ENCODE measurements at places on chromosomes 3 and 15.
A peak's percentile ranks its signal among the peaks of the same experiment; 100 is the strongest.

DNA sequence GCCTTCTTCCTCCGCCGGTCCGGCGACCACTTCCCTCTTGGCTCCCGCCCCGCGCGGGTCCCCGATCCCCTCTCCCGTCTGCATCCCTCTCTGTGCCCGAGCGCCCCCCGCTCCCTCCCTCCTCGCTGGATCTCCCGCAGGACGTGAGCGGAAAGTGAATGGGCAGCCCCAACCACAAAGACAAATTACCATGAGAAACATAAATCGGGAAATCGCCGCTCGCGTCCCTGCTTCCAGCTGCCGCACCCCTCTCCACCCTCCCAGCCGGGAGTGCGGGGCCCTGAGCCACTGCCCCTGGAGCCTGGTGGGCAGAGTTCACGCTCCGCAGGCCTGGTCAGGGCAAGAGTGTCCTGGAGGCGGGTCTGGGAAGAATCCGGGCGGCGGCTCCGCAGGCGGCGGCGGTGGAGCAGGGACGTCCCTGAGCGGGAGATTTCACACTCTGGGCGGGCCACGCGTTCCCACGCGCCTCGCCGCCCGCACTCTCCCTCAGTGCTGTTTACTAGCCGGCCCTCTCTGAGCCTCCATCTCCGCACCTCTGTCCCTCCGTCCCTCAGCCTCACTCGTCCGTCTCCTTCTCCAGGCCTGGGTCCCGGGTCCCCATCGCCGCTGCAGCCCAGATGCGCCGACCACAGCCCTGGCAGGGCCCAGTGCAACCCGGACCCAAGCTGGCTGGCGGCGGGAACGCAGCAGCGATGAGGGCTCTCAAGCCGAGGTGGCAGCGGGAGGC, 835 bp downstream of the SEMA5B start:
- DNase-seq: no peak

- no peak for DNase-seq
Measured at GRCh38 chr15:51128701-51129100, 34.0 kb upstream of the TNFAIP8L3 start.

- no peak for DNase-seq
Measured at GRCh38 chr3:53493963-53494791, at the start of gene CACNA1D. TSS of gene CACNA1D (plus strand) at chr3:53494611. CDS start at chr3:53495167, 556 bp downstream.

DNA sequence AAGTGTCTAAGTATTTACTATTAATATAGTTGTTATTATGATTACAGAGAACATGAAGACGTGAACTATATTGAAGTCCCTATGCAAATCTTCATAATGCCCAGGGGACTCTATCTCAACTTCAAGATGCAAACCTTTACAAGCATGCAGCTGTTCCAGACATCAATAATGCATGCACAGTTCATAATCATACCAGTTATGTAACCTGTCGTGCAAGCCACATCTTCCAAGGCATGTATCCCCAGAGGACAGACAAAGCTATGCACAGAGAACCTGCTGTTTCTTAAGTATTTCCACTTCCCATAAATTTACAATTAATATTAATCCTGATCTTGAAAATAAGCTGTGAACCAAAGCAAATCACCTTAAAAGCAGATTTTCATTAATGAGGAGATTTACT, 534.1 kb downstream of the TUSC7 start:
- no peak for DNase-seq

GRCh38 chr15:95371664-95372063, 958.8 kb upstream of the NR2F2 start:
- no peak for DNase-seq

- DNase-seq: no peak
Measured at GRCh38 chr15:101570241-101570640, 80.7 kb upstream of the PCSK6 start.

GRCh38 chr3:103847081-103848062, 1412.6 kb downstream of the ZPLD1 start:
- DNase-seq: no peak

DNA sequence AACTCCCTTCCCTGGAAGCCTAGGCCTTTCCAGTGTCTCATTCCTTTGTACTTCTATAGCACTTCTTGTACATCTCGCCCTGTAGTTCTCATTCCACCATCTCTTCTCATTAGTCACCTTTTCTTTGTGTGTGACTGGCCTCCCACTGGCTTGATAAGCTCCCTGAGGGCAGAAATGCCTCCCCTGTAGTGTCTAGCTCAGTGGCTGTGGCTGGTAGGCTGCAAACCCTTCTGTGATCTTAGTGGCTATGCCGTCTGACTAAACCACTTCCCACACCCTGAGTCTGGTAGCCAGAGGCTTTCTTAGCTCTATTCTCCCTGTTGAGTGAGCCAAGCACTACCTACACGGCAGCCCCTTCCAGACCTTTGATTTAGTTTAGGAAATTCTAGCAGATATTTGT, 24.4 kb upstream of the TNFAIP8L3 start:
- no peak for DNase-seq

DNA sequence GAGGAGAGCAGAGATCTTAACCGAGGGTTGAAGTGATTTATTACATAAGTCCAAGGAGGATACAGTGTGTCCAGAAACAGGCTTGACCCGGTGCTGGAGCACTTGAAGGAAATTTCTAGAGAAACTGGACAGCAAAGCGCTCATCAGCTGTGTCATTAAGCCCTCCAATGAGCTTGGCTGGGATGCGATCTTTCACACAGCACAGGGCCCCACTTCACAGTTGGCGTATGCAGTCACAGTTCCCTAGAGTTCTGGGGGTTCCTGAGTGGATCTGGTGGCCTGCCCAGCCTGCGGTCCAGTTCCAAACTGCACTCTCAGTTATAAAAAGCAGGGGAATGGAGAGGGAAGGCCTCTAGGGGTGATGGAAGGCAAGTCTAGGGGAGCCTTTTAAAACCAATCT, 13.6 kb downstream of the ST8SIA2 start:
- no peak for DNase-seq

DNA sequence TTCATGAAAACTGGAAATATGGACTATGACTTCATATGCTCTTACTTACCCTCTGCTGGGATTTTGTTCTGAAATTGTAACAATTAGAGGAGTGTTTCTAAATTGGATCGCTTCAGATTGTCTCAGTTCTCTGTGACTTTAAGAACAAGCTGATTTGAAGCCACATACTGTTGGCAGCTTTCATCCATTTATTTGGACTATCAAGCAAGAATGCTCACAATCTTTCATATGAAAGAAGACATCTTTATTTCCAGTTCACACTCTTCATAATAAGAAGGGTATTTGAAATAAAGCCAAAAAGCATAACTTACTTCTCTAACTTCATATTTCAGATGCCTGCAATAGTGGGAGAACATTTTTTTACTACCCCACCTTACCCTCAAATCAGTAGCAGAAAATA, 491.6 kb upstream of the TPRG1 start:
- no peak for DNase-seq

- DNase-seq: no peak
Measured at GRCh38 chr15:56146756-56147155, 96.9 kb downstream of the RFX7 start.

DNA sequence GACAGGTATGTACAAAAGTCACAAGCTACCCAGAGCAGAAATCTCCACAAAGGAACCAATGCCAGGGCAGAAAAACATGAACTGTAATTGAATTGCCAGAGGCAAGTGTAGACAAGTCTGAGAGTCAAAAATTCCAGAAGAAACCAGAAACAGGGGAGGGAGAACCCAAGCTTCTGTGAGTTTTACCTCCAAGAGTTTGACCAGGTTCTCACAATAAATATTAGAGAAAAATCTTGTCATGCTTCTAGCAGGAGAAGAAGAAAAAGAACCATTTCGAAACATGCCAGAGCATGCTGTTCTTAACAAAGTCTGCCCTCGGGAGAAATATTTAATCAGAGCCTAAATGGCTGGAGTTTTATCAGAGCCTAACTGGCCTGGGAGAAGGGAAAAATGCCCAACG, 32.5 kb upstream of the AP3B2 start:
- no peak for DNase-seq

GRCh38 chr15:78195735-78196201, 38.6 kb downstream of the ACSBG1 start:
- peak; percentile 45 for DNase-seq

DNA sequence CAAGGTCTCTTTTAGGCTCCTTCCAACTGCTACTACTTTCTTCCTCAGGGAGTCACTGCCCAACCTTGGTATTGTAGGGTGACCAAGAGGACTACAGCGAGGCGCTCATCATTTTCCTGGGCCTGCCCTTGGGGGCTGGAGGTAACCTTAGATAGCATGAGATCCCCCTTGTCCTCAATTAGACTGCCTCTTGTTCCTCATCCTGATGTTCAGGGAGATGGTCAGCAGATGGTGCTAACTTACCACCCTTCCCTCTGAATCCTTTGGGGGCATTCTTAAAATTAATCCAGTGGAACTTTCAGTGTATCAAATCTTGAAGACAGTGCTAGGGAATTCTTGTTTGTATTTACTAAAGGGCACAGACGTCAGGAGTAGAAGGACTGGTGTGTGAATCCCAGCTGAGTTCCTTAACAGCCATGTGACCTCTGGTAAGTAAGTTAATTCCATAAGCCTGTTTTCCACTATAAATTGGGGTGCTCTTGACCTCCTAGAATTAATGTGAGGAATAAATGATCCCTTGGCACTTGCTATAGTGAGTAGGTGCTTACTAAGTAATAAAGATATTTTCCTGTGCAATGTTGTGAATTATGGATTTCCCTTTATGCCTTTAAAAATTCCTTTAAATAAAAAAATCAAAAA, 4.1 kb upstream of the CLPX start:
- DNase-seq: peak; percentile 7

DNA sequence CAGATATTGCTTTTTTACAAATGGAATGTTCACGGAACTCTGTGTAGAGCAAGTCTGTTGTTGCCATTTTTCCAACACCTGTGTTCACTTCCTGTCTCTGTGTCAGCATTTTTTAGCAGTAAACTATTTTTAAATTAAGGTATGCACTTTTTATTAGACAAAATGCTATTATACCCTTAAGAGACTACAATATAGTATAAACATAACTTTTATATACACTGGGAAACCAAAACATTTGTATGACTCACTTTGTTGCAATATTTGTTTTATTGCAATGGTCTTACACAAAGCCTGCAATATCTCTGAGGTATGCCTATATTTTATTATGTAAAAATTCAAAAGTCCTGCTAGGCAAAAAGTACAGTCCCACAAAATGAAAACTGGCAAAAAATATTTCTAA, 39.8 kb upstream of the FGF7 start:
- DNase-seq: no peak

DNA sequence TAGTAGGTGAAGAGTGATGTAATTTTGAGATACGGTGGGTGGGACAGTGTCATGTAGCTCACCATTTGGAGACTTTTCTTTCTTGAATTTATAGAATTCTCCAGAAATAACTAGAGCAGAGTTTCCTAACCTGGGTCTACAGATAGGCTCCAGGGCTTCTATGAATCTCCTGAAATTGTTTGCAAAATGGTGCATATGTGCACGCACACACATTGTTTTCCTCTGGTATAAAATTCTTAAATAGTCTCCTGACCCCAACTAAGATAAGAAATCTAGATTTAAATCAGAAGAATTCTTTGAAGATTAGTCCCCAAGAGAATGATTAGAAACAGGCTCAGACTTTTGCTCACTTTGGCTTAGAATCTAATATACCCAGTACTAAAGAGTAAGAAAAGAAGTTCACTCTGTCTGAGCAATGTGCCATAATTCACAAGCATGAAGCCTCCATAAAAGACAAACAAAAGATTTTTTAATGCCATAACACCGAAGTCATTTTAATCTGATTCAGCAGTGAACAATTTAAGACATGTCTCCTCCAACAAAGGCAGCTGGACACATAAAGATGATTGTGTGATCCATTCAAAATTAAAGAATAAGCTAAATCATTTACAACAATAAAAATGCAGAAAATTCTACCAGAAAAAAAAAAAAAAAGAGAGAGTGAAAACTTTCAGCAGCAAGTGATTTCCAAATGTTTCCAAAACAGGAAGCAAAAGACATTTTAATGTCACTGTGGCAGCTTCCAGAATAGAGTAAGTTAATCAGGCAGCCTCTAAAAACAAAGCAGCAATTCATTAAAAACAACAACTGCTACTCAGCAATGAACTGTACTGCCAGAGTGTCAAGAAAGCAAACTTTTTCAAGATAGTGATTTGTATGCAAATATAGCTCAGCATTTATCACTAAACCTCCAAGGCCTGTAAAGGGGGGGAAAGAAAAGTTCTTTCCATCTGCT, 975.5 kb upstream of the CFAP20DC start:
- DNase-seq: no peak

- no peak for DNase-seq
Measured at GRCh38 chr15:25787855-25788520, 75.1 kb downstream of the ATP10A start.

GRCh38 chr3:141462176-141462859, 24.5 kb upstream of the RASA2 start:
- no peak for DNase-seq

- DNase-seq: peak; percentile 63
Measured at GRCh38 chr3:50436114-50436674, 67.2 kb downstream of the CACNA2D2 start.

DNA sequence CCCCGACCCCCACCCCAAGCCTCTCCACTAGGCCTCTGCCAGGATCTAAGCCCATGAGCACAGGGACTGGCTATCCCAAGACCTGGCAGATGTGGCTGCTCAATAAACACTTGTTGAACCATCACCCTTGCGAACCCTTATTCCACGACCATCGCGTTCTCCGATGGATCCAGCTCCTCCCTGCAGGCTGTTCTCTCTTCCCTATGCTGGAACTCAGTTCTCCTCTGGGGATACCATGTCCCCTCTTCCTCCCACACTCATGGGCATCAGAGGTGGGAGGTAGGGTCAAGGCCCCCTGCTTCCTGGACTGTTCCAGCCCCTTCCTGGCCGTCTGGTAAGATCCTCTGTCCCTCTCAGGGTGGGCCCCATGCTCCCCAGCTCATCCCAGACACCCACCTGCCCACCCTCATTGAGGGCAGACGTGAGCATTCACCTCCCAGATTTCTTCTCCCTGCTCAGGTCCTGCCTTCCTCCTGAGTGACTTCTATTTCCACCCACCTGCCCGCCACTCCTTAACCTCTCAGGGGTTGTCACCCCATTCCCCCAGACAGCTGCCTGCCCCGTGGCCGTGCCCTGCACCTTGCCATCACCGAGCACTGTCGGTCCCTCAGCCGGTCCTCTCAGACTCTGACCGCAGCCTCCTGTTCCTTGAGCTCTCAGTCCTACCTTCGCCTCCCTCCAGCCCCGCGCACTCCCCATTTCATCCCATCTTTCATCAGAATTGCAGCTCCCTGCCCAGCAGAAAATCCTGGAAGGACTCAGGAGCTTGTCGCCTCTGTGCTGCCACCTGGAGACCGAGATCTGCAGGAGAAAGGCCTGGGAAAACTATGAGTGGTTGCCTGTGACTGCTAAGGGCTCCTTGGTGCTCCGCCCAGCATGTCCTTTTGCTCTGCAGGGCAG, 42.0 kb downstream of the PML start:
- no peak for DNase-seq

DNA sequence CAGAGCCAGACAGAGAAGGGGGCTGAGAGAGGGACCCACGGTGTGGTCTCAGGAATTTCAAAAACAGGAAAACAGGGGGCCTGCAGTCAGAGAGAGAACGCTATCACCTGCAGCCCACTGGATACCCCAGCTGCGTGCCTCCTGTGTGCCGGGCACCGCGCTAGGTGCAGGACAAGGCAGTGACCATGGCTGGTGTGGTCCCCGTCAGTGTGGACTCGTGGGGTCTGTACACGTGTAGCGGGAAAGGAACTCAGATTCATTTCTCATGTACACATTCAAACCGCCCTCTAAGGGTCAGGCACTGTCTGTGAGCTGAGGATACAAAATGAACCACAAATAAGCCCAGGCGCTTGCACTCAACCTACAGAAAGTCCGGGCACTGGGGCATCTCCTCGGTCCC, 20.9 kb downstream of the SSUH2 start:
- DNase-seq: no peak
